ENCODE measurements at places on chromosomes 4 and X.

DNA sequence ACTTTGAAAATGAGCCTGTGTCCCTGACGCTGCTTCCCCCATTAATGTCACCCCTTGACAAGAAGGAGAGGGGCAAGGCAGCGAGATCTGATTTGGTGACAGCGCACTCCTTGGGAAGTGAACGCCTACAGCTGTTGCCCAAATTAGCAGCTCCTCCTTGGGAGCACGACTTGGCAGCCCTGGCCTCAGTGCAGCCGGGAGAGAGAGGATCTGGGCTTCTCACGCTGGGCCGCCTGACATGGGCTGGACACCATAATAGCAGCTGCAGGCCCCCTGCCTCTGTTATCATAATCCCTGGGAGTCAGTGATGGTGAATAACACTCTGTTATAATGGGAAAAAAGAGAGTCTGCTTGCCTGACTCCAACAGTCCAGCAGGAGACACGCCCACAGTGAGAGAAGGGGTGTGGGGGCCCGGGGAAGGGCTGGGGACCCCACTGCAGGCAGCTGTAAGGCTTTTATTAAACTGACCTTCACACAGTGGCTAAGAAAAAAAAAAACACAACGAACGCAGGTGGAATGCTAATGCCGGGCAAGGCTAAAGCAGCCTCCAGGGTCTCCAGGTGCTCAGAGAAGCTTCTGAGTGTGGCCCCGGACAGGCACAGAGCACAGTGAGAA, 73.3 kb downstream of the PSAPL1 start:
- DNase-seq, result no peak
- H3K27ac ChIP-seq, result no peak overlapping the region
- H3K4me1 ChIP-seq, result no peaks in the 10 kb centered on the region

GRCh38 chr4:142141224-142141623, 504.8 kb downstream of the IL15 start:
- no peak overlapping the region for H3K4me3 ChIP-seq
- H3K4me1 ChIP-seq, result peaks cover 7% of the 10 kb centered on the region
- DNase-seq, result no peak
- no peak overlapping the region for H3K27ac ChIP-seq
- peaks cover 47% of the 10 kb centered on the region for H3K36me3 ChIP-seq
- no peaks in the 10 kb centered on the region for H3K27me3 ChIP-seq

DNA sequence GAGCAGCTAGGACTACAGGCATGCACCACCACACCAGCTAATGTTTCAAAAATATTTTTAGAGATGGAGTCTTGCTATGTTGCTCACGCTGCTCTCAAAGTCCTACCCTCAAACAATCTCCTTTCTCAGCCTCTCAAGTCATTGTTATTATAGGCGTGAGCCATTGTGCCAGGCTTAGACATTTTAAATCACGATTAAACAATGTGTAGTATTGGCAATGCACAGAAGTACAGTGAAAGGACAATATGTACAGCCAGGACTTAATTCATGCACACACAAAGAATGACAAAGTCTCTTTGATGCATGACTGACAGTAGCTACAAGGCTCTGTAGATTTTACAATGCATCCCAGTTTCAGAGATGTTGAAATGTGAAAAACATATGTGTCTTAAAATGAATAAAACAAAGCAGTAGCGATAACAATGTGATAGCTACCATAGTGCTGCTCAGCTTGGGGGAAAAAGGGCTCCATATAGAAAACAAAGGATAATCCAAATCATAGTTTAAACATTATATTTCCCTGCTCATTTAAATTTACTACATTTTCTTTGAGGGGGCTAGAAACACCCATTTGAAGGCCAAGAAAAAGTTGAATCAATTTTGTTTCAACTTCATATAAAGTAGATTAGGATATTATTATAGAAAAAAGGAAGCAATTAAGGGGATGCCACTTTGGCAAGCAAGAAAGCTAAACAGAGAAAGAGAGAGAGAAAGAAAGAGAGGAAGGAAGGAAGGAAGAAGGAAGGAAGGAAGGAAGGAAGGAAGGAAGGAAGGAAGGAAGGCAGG, 272.4 kb upstream of the SMIM31 start:
- no peaks in the 10 kb centered on the region for H3K4me1 ChIP-seq
- no peak overlapping the region for H3K4me3 ChIP-seq
- no peaks in the 10 kb centered on the region for H3K36me3 ChIP-seq
- no peaks in the 10 kb centered on the region for H3K27me3 ChIP-seq

DNA sequence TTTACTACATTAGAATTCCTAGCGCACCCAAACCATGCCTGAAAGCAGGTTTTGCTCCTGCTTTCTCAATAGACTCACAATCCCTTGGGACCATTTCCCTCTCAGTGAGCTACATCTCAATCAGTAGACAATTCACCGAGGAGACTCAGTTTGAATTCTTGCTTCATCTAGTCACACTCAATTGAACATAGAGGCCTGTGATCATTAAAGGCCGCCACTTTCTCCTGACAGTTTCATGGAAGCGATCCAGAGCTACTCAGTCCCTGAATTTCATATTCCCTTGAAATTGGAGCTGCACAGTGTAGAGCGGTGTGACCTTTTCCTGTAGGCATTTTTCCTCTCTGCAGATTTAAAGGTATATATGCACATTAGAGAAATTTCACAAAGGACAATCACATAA, 193.9 kb upstream of the SPOCK3 start:
- H3K4me3 ChIP-seq, result no peak overlapping the region
- H3K36me3 ChIP-seq, result no peaks in the 10 kb centered on the region
- H3K4me1 ChIP-seq, result no peaks in the 10 kb centered on the region
- DNase-seq, result no peak

DNA sequence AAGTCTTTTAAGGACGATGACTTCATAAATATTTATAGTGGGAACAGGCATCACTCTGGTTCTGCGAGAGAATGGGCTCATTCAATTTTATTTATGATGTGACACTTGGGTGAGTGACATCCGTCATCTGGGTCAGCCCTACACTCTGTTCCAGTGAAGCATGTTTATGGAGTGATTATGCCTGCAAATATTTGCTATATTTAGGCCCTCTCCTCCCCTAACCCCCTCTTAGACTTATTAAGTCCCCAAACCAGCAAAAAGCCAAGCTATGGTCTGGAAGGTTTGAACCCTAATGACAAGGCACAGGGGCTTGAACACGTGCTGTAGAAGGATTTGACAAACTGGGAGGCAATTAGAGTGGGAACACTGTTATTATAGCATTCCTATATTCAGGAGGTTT, 55.9 kb downstream of the C4orf51 start:
- H3K4me3 ChIP-seq, result no peak overlapping the region
- H3K4me1 ChIP-seq, result peaks cover 11% of the 10 kb centered on the region
- no peak overlapping the region for H3K27ac ChIP-seq

DNA sequence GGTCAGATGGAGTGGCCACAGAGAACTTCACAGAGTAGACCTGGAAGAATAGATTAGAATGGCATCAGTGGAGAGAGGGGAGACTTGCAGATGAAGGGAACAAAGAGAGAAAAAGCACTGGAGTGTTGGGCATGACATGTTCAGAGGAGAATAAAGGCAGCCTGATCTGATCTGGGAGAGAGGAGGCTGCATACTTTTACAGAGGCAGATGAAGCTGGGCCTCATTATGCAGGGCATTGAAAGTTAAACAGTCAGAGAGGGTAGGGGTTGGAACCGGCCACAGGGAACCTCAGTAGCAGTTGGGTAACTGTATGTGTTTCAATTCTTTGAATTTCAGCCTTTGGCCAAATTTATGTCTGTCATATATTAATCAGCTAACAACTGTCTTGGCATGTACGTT, 61.2 kb downstream of the SH3BGRL start:
- H3K27ac ChIP-seq, result no peak overlapping the region
- H3K36me3 ChIP-seq, result peaks cover 25% of the 10 kb centered on the region
- H3K4me3 ChIP-seq, result no peak overlapping the region
- no peaks in the 10 kb centered on the region for H3K27me3 ChIP-seq

DNA sequence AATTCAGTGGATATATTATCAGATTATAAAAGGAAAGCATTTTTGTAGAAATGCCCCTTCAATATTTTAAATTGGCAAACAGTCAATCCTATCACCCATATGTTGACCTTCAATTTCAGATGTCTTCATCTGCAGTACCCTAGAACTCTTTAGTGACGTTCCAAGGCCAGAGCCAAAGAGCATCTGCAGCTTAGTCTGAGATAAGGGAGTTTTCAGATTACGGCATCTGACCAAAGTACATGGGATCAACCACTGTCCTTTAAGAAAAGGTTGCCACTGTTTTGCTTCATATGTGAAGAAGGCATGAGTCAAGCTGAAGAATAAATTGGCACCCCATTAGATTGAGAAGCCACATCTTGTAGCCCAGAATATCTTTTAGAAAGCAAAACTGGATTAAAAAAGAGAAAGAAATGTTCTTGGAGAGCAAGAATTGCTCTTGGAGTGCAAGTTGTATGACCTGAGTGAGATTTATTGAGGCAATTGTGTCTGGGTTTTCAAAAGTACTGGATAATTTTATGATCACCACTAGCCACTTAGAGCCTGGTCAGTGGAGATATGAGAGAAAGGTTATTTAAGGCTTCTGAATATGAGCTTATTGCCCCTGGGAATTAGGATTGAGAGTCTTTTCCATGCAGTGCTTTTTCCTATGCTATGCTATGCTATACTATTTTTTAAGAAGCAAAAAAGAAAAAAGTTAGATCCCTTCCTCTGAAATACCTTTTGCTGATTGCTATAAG, 251.9 kb upstream of the NR3C2 start:
- DNase-seq, result no peak
- no peak overlapping the region for H3K4me3 ChIP-seq
- H3K27me3 ChIP-seq, result no peaks in the 10 kb centered on the region

GRCh38 chr4:94219402-94219801, 11.7 kb downstream of the SMARCAD1 start:
- no peak for DNase-seq
- H3K4me3 ChIP-seq, result no peak overlapping the region
- H3K4me1 ChIP-seq, result peaks cover 23% of the 10 kb centered on the region
- no peaks in the 10 kb centered on the region for H3K27me3 ChIP-seq
- H3K36me3 ChIP-seq, result peaks cover 42% of the 10 kb centered on the region
- H3K27ac ChIP-seq, result no peak overlapping the region

- H3K4me3 ChIP-seq, result no peak overlapping the region
- H3K4me1 ChIP-seq, result peaks cover 24% of the 10 kb centered on the region
- H3K36me3 ChIP-seq, result no peaks in the 10 kb centered on the region
- no peak for DNase-seq
- H3K27me3 ChIP-seq, result peaks cover 58% of the 10 kb centered on the region
Measured at GRCh38 chrX:72102760-72103159, 29.0 kb downstream of the RTL5 start.

DNA sequence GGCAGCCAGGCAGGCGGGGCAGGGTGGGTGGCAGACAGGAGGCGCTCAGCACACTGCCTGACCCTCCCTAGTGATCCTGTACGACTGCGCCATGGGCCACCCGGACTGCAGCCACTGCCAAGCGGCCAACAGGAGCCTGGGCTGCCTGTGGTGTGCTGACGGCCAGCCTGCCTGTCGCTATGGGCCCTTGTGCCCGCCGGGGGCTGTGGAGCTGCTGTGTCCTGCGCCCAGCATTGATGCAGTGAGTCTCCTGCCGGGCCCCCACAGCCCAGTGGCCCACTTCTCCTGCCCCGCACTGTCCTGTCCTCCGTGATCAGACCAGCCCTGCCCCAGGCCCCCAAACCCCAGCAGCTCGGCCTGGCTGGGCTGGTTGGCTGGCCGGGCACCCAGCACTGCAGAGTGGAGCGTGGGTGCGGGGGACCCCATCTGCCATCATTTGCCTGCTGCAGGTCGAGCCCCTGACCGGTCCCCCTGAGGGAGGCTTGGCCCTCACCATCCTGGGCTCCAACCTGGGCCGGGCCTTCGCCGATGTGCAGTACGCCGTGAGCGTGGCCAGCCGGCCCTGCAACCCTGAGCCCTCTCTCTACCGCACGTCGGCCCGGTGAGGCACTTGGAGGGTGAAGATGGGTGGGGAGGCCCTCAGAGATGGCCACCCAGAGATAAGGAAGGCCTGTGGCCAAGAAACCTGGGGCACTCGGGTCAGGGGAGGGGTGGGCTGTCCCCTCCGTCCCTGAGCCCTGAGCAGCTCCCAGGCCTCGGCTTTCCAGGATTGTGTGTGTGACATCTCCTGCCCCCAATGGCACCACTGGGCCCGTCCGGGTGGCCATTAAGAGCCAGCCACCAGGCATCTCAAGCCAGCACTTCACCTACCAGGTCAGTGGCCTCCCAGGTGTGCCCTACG, 7.6 kb downstream of the PLXNB3 start:
- no peak overlapping the region for H3K27ac ChIP-seq
- DNase-seq, result no peak
- H3K36me3 ChIP-seq, result no peaks in the 10 kb centered on the region
- no peaks in the 10 kb centered on the region for H3K27me3 ChIP-seq
- peaks cover 2% of the 10 kb centered on the region for H3K4me1 ChIP-seq
- no peak overlapping the region for H3K4me3 ChIP-seq

GRCh38 chrX:87728459-87728858, 210.9 kb downstream of the KLHL4 start:
- H3K36me3 ChIP-seq, result no peaks in the 10 kb centered on the region
- no peak overlapping the region for H3K4me3 ChIP-seq
- no peaks in the 10 kb centered on the region for H3K4me1 ChIP-seq

DNA sequence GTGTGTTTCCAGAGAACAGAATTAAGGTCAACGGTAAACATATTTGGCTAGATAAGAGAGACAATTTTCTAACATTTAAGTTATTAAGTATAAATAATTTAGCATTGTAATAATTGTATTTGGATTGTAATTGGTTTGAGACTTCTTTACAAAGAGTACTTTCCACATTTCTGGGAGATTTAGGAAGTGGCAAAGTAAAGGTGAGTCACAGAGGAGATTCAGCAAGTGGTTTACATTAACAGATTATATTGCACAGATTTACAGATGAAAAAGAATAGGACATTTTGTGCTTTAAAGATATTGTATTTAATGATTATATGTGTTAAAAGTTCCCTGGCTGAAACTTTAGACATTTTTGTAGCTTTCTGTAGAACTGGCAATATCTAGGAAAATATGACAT, 584.4 kb upstream of the AADAT start:
- DNase-seq, result no peak
- no peak overlapping the region for H3K27ac ChIP-seq
- no peaks in the 10 kb centered on the region for H3K36me3 ChIP-seq

DNA sequence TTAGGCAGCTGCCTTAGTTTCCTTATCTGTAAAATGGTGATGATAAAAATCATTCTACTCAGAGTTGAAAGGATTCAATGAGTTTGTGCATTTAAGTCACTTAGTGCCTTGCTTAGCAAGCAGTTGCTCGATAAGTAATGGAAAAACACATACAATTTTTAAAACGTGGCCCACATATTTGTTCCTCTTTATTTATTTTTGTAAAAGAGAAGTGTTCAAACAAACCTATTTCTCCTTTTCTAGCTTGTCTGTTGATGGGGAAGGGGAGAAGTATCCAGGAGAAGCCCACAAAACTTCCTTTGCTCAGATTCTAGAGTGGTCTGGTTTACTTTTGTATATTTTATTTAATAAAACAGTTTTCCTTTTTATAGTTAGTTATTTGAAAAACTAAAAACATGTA, 3.3 kb upstream of the HPGDS start:
- peaks cover 47% of the 10 kb centered on the region for H3K4me1 ChIP-seq
- H3K27ac ChIP-seq, result no peak overlapping the region
- H3K36me3 ChIP-seq, result no peaks in the 10 kb centered on the region
- no peak overlapping the region for H3K4me3 ChIP-seq
- no peak for DNase-seq
- H3K27me3 ChIP-seq, result peaks cover 13% of the 10 kb centered on the region

DNA sequence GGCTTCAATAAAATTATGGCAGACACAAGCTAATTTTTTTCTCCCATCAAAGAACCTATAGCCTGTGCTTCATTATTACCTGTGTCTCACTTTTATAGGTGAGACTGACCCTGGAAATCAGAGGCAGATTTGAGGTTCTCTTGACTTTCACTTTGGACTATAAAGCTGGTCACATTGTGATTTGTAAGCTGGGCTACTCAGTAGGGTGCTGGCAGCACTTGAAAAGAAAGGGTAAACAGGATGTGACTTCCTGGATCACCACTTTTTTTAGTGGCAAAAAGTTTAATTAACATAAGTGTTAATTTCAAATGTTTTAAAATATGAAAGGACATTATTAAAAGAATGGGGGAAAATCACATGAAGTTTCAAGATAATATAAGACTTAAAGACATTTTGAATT, 50.6 kb upstream of the GATB start:
- H3K36me3 ChIP-seq, result no peaks in the 10 kb centered on the region
- H3K27me3 ChIP-seq, result no peaks in the 10 kb centered on the region
- no peak overlapping the region for H3K4me3 ChIP-seq
